ENCODE measurements at places on chromosomes 11 and 22.

- DNase-seq = no peak
These were observed 165.6 kb upstream of the DDI1 start for GRCh38 chr11:103870821-103871309.

DNA sequence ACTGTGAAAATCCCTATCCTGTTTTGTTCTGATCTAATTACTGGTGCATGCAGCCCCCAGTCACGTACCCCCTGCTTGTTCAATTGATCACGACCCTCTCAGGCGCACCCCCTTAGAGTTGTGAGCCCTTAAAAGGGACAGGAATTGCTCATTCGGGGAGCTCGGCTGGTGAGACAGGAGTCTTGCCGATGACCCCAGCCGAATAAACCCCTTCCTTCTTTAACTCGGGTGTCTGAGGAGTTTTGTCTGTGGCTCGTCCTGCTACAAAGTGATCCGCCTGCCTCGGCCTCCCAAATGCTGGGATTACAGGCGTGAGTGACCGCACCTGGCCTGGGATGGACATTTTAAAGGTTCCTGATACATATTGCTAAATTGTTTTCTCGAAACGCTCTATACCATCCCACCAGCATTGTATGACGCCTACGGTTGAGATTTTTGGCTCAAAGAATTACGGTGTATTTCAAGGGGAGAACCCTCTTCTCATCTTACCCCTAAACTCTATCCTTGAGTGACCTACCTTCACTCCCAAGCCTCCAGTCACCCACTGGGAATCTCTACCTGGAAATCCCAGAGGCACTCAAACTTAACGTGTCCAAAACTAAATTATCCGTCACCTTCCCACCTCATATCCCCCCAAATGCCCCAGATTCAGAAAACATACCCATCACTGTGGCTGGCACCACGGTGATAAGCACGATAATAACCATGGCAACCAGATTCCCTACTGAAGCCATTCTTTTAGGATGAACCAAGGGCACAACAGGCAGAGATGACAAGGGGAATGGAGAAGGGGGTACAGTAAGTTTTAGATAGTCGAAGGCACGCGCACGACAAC is 789 bp upstream of the POLA2 start:
- DNase-seq = no peak

DNA sequence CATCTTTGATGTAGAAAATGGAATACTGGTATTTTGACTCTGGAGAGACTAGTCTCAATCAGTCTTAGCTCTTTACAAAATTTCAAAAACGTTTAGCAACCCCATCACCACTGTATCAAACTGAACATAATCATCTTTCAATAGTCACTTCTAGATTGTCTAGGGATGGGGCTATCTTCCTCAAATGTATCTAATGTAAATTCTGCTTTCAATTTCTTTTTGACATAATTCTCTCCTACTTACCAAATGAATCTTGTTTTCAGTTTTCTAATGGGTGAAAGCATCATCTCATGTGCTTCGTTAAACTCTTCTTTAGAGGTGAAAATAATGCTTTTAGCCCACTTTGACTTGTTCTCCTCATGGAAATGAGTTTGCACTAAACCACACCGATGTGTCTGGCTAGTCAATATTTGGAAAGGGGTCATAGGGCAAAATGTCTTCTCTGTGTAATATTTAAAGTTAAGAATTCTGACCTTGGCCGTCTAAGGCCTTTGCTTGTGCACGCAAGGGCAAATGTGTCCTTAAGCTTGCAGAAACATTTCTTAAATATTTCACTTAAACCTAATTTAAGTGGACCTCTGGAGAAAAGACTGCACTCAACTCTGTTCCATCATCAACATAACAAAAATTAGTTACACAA is 5.2 kb downstream of the SIK3 start:
- DNase-seq = no peak

- no peak for DNase-seq
These were observed 132.3 kb downstream of the CSNK2A3 start for GRCh38 chr11:11220786-11221185.

GRCh38 chr11:926341-926916 is 759 bp downstream of the AP2A2 start:
- DNase-seq = no peak

DNA sequence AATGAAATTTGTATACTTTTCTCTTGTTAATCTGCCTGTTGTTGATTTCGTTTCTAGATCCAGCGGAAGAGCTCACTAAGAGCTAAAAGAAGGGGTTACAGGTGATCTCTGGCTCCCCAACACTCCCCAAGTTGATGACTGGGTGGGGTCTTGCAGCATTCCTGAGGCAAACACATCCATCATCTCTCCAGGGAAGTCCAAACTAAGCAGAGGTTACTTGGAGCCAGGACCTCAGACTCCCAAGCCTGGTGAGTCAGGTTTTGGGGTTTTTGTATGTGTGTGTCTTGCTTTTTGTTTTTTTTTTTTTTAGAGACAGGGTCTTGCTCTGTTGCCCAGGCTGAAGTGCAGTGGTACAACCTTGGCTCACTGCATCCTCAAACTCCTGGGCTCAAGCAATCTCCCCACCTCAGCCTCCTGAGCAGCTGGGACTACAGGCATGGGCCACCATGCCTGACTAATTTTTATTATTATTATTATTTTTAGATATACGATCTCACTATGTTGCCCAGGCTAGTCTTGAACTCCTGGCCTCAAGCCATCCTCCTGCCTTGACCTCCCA is 11.5 kb upstream of the RPS3 start:
- DNase-seq = no peak

- no peak for DNase-seq
These were observed 708.9 kb upstream of the CCDC179 start for GRCh38 chr11:23569134-23569533.

GRCh38 chr11:102186551-102187191 is 76.4 kb downstream of the YAP1 start:
- DNase-seq = no peak

GRCh38 chr22:45248832-45249561 is 8.3 kb upstream of the KIAA0930 start:
- no peak for DNase-seq

GRCh38 chr11:109490953-109491635 is 69.1 kb downstream of the C11orf87 start:
- DNase-seq = no peak

DNA sequence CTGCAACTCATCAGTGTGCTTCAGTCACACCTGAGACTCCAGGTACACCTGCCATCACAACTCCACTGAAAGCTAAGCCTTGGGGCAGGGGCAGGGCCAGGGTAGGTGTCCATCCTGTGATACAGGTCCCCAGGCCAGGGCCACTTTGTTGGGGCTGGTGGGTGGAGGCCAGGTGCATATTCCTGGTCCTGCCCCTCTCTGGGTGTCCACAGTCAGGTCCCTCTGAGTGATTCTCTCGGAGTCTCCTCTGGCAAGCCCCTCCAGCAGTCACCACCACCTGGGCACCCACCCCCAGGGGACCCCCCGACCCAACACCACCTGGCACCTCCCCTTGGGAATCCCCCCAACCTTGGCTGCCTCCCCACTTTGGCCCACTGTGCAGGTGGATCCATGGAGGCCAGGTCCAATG is 9.5 kb upstream of the ACR start:
- DNase-seq = no peak

GRCh38 chr22:20039683-20040325 is 18.9 kb downstream of the TANGO2 start:
- DNase-seq = no peak

DNA sequence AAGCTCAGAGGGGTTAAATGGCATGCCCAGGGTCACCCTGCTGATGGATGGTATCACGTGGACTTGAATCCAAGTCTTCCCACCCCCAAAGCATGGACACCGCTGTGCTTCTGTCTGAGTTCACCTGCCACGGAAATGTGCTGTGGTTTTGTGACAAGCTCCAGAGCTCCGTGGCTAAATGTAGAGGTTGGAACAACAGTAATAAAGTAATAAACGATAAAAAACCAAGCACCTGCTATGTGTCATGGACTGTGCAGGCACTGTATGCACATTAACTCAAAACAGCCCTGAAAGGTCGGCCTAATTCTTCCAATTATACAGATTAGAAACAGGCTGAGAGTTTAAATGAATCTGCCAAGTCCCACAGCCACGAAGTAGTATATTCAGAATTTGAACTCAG is 182.1 kb upstream of the NAV2 start:
- no peak for DNase-seq

DNA sequence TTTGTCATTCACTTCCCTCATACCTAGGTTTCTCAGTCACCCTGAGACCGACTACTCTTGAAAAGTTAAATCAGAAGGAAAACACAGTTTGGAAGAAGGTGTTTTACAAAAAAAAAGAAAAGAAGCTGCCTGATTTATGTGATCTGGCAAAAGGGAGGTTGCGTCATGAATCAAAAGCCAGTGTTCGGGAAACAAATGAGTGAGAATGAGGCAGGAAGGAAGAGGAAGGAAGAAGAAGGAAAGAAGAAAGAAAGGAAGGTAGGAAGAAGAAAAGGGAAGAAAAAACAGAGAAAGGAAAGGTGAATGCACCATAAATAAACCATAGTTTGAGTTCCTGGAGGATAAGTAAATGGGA is 314.6 kb downstream of the BLID start:
- DNase-seq = no peak

GRCh38 chr11:19290356-19290755 is 49.6 kb upstream of the E2F8 start:
- DNase-seq = no peak

DNA sequence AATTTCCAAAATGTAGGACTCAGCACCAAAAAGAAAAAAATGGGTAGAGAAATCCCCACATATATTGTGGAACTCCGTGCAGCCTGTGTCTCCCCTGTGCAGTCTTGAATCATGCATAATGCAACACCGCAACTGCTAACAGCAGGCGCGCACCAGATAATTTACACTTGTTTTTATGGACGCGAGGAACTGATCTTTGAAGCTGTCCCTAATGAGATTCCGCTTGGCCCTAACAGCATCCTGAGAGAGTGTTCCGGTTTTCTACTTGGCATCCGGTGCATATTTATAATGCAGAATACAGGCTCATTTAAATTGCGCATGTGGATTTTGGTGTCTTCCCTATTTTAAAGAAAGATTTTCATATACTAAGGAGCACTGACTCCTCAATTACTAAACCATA is 21.1 kb downstream of the MPPED2 start:
- DNase-seq = no peak

DNA sequence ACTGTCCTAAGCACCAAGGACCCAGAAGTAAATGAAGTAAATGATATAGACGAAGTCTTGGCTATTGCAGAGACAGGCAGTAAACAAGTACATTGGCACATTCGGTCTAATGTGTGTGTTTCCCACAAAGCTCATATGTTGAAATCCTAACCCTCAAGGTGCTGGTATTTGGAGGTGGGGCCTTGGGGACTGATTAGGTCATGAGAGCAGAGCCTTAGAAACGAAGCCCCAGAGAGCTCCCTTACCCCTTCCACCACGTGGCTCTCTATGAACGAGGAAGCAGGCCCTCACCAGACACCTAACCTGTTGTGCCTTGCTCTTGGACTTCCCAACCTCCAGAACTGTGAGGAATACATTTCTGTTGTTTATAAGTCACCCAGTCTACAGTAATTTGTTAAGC is 14.9 kb downstream of the CLMP start:
- no peak for DNase-seq

DNA sequence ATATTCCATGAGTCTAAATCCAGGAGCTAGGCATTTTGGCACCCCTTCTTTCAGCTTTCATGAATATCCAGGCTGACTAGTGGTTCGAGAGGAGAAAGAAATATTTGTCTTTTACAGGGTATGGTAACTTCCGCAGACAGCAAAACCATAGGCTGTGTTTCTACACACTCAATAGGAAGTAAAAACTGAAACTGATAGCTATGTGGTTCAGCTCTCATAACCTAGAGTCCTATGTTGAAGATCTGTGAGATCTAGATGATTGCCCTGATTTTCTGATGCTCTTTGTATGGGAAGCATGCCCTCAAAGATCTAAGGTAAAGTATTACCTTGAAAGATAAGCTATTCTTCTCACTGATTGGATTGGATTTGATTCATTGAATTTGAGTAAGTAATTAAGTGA is 118.3 kb downstream of the CD44 start:
- no peak for DNase-seq

DNA sequence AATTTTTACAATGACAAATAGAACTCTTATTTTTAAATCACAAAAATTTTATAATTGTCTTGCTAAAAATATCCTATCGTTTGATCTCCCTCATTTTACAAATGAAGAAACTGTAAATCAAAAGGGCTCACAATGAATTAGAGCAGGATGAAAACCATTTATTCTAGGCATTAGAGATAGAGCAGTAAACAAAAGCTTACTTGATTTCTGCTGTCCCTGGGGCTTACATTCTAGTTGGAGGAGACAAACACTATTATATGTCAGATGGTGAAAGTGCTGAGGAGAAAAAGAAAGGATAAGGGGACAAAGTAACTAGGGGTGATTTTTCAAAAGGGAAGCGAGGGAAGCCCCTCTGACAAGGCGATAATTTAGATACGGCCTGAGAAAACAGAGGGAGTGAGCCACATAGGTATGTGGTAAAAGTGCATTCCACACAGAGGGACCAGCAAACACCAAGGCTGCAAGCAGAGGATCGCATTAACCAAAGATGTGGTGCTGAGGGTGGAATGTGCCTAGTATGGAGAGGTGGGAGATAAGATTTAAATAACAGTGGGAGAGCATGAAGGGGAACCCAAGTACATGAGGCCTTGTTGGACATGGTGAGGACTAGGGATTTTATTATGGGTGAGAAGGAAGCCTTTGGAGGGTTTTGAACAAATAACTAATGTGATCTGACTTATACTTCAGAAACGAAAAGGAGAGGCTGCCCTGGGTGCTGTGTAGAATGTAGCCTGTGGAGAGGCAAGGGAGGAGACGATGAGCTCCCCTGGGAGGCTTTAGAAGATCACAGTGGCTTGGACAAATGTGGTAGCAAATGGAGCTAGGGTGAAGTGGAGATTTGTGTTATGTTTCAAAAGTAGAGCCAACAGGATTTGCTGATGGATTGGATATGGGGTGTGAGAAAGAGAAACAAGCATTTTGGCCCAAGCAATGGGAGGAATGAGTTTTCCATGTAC is 62.1 kb downstream of the PDHX start:
- no peak for DNase-seq

GRCh38 chr22:45552580-45553350 is 50.1 kb downstream of the FBLN1 start:
- peak; percentile 67 for DNase-seq

DNA sequence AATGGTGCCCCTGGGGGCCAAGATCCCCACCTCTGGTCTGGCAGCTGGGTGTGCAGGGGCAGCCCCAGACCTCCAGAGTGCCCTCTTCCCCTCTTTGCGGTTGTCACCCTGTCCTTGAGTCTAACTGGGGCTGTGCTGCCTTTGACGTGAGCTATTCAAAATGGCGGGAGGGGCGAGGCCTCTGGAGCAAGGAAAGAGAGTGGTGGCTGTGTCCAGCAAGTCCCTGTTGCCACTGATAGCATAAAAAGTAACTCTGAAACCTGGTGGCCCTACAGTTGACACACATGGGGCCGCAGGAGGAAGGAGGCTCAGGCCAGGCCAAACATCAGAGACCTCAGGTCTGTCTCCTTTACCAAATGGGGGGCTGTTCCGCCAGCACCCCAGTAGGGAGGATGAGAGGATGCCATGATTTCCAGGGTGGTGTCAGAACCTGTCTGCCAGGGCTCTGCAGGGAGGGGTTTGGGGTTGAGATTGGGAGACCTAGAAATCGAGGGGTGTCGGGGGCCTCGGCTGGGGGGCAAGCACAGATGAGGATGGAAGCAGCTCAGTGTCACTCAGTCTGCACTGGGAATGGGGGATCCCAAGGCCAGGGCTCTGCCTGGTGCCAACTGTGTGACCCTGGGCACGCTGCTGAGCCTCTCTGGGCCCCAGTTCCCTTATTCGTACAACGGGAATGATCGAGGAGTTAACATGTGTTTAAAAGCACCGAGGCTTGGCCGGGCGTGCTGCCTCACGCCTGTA is 49.2 kb upstream of the KCNQ1OT1 start:
- no peak for DNase-seq

GRCh38 chr11:44709966-44710365 is 16.8 kb upstream of the TSPAN18 start:
- DNase-seq = no peak
